ENCODE measurements at places on chromosomes 4 and X. TPM values are rescaled to one million over a fixed set of nuclear protein-coding genes. Genes with fewer than 3 reads are reported as not detected.

SMR3B gene
- not detected for total RNA-seq

RNF128 gene
- 0.21 TPM for total RNA-seq

FAM53A gene
- total RNA-seq = 1.5 TPM

RBM47 gene
- 7.4 TPM for total RNA-seq

GPR34 gene
- total RNA-seq = 0.78 TPM

DNA sequence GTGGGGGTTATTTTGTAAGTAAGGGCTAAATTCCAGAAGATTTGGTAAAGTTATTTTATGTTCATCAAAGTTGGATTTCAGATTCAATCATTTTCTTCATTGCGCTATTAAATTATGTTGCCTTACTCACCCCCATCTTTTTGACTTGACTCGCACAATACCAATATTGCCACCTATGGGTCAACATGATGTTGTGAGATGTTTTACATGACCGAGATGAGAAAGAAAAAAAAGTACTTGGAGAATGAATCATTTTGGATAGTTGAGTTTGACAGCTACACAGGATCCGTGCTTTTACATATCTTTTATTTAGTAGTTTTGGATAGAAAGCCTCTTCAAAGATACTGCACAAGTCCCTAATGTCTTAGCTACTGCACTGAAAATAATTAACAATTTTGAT lies 224.2 kb upstream of the EMCN start:
- ATAC-seq = no peak

DNA sequence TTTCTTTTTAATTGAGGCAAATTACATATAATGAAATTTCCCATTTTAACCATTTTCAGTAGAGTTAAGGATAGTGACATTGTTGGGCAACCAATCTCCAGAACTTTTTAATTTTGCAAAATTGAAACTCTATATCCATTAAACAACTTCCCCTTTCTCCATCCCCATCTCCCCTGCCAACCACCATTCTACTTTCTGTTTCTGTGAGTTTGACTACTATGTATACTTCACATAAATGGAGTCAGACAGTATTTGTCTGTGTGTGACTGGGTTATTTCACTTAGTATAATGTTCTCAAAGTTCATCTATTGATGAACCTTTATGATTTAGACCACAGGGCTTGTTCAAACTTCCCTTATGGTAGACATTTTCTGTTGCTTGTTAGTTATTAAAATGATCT lies 364.5 kb upstream of the MAD2L1 start:
- ATAC-seq = no peak

GRCh38 chr4:9937078-9937477 lies 84.2 kb downstream of the SLC2A9 start:
- ATAC-seq = no peak

- ATAC-seq = no peak
Observed at GRCh38 chr4:141427726-141428296, 207.1 kb downstream of the ZNF330 start.

- ATAC-seq = no peak
Observed at GRCh38 chr4:153582954-153583702, 101.0 kb upstream of the TLR2 start.

DNA sequence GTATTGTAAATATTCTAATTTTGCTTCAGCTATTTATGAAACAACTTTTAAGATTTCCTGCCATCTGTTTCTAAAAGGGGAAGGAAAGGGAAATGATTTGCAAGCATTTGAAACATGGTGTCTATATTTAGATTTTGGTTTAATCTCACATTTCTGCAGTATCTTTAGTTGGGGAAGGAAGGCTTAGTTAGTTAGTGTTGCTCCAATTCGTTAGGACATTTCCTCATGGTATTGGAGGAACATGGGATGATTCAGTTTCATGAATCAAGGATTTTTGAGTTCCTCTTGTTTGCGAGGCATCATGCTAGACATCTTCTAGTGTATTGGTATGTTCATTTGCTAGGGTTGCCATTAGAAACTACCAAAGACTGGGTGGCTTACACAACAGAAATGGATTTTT lies 20.5 kb upstream of the TMEM192 start:
- ATAC-seq = no peak

DNA sequence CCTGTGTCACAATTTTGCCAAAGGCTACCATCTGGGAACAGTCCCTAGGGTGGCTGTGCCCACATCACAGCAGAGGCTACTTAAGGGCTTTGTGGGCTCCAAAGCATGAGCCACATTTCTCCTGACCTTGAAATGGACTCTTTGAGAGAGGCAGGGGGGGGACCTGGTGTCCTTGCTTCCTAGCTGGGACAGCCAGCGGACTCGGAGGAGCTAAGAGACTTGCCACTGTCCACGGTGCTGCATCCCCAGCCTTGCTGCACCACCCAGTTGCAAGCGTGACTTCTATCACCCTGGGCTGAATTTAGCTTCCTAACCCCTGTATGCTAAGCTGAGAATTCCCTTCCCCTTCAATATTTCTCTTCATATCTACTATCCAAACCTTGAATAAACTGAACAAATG lies 99.0 kb downstream of the PHKA2 start:
- ATAC-seq = no peak

GRCh38 chrX:16612257-16612897 lies 37.6 kb upstream of the S100G start:
- no peak for ATAC-seq

- no peak for ATAC-seq
Observed at GRCh38 chr4:56649445-56650261, 31.4 kb downstream of the HOPX start.
